ENCODE measurements at places on chromosomes 4 and X.

DNA sequence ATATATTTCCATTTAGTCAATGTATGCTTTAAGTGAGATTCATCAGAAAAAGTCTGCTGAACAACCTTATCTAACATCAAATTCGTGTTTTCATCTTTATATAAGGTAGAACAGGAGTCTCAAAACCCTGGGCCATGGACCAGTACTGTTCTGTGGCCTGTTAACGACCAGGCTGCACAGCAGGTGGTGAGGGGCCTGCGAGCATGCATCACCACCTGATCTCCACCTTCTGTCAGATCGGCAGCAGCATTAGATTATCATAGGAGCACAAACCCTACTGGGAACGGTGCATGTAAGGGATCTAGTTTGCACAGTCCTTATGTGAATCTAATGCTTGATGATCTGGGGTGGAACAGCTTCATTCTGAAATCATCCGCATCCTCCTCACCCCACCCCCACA lies 3.2 kb downstream of the CTSO start:
- no peak for DNase-seq

DNA sequence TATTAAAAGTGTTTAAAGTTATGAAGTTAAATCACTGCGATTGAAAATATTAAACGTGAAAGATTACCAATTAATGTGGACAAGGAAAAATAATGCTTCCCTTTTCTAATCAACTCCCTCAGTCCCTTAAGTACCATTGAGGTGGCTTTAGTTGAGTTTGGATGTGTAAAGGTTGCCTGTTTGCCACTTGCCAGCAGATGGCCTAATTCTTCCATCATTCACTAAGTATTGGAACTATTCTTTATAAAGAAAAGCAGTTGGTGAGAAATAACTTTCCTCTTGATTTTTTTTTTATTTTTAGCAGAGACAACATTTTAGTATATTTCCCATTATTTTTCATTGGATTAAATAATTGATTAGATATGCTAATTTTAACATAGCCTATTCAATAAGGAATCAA lies 295.9 kb upstream of the TACR3 start:
- peak; percentile 30 for DNase-seq

- no peak for DNase-seq
These were observed 12.2 kb downstream of the NOCT start for GRCh38 chr4:139027776-139028175.

GRCh38 chrX:2723286-2723879 lies 28.5 kb upstream of the XG start:
- DNase-seq, result no peak

GRCh38 chrX:113421432-113421831 lies 580.8 kb upstream of the AMOT start:
- no peak for DNase-seq

DNA sequence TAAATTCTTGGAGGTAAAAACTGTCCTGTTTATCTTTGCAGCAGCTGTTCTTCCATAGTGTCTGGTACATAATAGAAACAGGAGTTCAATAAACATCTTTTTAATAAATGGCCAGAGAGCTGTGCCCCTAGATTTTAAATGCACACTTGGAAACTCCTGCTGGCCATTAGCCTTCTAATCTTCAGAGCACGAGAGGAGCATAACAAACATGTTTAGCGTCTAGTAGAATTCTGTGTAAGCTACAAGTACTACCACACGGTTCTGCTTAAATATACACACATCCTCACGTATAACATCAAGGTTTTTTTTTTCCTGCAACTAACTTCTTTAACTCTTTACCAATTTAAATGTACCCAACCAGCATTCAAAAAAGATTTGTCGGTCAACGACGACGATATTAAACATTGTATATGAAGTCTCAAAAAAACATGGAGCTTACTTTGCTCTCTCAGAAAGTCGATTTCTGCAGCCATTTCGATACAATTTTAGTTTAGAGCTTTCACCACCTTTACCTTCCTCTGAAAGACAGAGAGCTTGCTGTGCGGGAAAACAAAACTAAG lies 628 bp downstream of the SCLT1 start:
- peak; percentile 17 for DNase-seq

- DNase-seq, result no peak
These were observed 121.3 kb downstream of the EGF start for GRCh38 chr4:110034026-110034393.

- DNase-seq, result no peak
These were observed 43.9 kb downstream of the LUZP4 start for GRCh38 chrX:115333446-115333845.

DNA sequence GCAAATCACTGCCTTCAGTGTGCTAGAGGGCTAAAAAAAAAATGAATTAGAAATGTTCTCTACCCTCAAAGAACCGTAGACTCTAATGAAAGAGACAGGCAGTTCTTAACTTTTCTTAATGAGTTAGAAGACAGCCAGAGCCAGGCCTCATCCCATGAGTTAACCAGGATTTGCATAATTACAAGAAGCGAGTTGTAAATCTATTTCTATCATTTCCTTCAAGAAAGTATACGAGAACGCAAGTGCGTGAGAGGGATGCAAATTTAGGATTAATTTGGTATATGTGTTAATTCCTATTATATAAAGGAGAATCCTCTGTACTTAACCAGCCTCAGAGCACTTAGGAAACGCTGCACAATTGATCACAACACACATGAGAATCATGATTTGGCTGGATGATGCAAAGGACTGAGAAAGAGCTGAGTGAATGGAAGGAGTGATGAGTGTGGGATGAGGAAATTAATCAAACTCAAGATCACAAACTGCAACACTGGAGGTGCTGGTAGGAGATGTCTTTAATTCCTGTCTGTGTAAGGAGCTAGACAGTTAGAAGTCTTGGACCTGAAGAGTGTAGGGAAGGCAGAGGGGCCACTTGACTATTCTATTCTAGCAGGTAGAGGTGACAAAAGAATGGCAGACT lies 157.2 kb downstream of the ATP10D start:
- no peak for DNase-seq

GRCh38 chrX:43016021-43016420 lies 238.1 kb upstream of the PPP1R2C start:
- DNase-seq, result no peak

- no peak for DNase-seq
These were observed 22.9 kb downstream of the FAM184B start for GRCh38 chr4:17758485-17758884.

GRCh38 chr4:56737666-56738065 lies 56.6 kb upstream of the HOPX start:
- DNase-seq, result no peak

- DNase-seq, result no peak
These were observed 37.3 kb upstream of the GUCY1A1 start for GRCh38 chr4:155629183-155629825.

DNA sequence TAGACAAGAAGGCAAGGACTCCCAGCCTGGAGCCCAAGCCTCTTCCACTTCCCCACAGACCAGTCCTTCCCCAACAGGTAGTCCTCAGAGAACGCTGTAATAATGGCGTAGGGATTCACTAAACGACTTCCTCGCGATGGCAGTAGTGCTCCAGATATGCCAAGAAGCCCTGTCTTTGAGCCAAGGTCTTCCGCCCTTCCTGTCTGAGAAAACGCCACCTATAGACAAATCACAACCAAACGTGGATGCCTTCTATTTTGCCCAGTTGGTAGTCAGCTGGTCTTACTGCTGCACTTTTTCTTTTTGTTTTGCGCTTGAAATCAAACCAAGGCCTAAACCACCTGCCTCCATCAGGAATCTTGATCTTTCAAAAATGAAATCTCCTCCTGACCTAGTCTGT lies 203.3 kb downstream of the OR13H1 start:
- DNase-seq, result no peak

GRCh38 chr4:119053245-119053644 lies 82.4 kb upstream of the MYOZ2 start:
- DNase-seq, result no peak

- DNase-seq, result no peak
These were observed 62.5 kb upstream of the PDHA1 start for GRCh38 chrX:19281256-19281655.

- peak; percentile 79 for DNase-seq
These were observed at the start of gene WDR45 for GRCh38 chrX:49079489-49080428. Gene WDR45, minus strand, starts transcription at chrX:49079887. Its CDS starts 1,792 bp downstream, at chrX:49078095.

- DNase-seq, result no peak
These were observed 288.6 kb upstream of the LDB2 start for GRCh38 chr4:17187003-17187402.

DNA sequence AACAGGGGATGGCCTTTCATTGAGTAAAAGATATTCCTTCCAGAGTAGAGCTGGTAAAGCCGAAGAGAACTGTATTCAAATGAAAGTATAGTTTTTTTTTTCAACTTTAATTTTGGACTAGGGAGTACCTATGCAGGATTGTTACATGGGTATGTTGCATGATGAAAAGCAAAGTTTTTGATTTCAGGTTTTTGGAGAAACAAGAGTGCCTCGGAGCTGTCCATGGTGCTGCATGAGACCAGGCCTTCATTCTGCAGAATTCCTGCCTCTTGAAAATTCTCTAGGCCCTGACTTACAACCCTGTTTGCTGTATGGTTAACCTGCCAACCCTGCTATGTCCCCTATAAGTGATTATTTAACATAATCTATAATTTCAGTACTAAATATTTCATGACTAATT lies 1065.7 kb upstream of the FTHL17 start:
- DNase-seq, result peak; percentile 38

- peak; percentile 40 for DNase-seq
These were observed 793 bp downstream of the ARSJ start for GRCh38 chr4:113978561-113979147.

GRCh38 chrX:28997706-28998463 lies 410.6 kb downstream of the IL1RAPL1 start:
- DNase-seq, result no peak

DNA sequence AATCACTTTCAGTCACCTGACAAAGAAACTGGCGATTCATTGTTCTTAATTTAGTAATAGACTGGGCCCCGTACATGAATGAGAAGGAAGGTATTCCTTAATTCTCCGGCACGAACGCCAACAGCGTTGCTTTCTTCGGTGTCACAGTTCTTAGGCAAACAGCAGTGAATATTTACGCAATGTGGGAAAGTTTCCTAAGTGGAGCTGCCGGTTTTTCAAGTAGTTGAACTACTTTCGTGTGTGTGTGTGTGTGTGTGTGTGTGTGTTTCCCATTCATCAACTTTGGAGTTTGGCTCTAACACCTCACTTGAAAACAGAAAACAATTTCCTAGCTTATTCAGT lies 651 bp downstream of the NXT2 start:
- DNase-seq, result peak; percentile 71

DNA sequence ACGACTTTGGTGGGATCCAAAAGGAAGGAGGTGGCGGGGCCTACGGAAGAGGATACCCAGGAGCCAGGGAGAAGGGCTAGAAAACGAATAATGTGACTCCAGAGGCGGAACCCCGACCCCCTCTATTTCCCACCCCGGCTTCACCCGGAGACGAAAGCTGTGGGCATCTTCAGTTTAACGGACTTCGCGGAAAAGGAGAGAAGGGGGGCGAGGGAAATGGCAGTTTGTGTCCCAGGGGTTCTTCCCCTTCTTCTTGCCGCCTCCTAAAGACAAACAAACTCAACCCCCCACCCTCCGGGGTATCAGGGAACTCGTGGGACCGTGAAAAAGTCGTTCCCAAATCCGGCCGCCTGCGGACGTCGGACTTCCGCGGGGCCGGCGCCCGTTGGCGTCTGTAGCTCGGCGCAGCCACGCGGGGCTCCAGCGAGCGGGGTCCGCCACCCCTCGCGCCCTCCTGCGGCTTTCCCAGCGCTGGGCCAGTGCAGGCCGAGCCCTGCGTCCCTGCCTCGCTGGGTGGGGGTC lies 3.6 kb upstream of the LEF1 start:
- peak; percentile 76 for DNase-seq

DNA sequence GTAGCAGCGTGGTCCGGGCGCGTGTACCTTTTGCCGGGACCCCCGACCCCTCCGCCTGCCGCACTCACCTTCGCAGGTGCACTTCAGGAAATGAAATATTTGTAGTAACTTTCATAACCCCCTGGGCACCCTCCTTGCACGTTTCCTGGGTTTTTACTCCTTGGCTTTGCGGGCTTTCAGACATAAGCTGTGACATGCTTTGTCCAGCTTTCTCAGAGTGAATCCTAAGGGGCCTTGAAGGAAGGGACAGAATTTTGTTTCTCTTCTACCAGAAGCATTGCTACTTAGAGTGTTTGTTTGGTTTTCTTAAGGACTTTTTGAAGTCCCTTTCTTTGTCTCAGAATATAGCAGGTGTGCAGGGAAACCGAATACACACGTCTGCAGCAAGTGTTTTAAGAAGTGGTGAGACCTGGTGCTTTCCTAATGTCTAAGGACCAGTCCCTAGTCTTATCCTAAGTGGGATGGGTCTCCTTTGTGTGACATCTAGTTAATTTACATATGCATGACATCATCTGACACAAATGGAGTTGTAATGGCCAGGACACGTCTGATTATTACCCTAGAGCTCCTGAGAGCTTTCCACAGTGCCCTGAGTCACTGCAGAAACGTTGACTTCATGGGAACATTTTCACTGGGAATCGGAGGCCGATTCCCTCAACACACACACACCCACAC lies 1.3 kb downstream of the FAM149A start:
- peak; percentile 65 for DNase-seq

DNA sequence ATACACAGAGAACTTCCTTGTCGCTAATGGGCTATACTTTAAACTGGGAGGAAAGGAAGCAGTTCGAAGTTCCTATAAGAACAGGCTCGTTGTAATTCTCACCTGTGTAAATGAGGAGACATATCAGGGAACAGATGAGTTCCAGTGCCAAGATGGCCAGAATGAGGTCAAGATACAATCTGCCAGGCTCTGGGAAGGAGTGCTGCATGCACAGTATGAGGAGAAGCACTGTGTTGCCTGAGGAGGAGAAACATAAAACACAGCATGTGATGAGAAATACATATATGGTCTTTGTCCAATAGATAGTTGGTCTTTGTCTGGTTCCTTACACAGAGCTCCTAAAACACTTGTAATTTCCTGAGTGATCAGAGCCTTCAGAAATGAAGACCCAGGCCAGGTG lies 24.3 kb downstream of the TMEM192 start:
- DNase-seq, result no peak

DNA sequence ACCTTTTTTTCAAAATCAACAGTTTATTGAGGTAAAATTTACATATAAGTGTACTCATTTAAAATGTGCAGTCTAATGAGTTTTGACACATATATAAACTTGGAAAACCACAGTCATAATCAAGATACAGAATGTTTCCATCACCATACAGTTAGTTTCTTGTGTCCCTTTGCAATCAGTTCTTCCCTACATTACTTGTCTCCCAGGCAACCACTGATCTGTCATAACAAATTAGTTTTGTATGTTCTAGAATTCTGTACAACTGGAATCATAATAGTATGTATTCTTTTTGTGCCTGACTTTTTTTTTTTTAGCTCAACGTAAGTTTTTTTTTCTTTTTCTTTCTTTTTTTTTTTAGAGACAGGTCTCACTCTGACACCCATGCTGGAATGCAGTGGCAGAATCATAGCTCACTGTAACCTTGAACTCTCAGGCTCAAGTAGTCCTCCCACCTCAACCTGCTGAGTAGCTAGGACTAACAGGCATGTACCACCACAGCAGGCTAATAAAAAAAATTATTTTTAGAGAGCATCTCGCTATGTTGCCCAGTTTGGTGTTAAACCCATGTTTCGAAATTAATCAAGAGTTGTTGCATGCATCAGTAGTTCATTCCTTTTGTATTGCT lies 26.9 kb downstream of the ARFIP1 start:
- DNase-seq, result no peak
